Activated CD4-positive, alpha-beta T cell treated with anti-CD3 and anti-CD28 coated beads, Interleukin-10, Interleukin-2, amounts not matched to agents 100 ng/mL and 50 ng/mL, durations not matched to agents 16 hours and 8 hours (primary cell): ENCODE measurements at places on chromosomes 7 and 10.

DNA sequence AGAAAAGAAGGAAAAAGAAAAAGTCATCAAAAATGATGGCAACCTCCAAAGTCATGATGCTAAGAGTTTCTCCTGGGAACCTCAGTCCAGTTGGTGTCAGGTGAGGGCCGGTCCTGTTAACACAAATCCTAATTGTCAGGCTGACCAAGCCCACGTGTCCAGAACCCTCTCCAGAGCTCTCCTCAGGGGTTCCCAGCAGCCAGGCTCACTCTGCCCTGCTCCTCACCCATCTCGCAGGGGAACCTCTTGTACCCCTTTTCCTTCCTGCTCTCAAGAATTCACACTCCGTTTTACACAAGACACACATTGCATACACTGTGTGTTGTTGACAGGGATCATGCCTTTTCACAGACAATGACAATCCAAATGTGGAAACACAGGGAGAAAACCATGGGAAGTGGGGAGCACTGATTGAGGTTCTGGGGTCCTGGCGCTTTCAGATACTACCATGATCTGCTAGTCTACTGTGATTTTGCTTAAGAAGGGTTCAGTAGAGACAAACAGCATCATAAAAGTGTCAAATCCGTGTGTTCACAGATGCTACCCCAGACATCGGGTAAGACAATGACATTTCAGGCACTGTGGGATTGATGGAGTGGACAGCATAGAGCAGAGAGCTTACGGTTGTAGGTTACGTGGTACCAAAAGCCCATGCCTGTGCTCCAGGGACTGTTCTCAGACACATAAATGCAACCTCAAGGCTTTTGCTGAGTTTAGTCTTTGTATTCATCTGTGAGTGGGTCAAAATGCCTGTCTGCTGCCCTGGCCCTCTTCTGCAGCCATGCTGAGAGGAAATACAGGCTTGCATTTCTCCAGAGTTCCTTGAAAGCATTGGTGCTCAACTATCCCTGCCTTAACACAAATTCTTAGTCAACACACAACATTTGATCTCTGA, 16.0 kb downstream of the IL2RA start:
- DNase-seq = peak; percentile 34

DNA sequence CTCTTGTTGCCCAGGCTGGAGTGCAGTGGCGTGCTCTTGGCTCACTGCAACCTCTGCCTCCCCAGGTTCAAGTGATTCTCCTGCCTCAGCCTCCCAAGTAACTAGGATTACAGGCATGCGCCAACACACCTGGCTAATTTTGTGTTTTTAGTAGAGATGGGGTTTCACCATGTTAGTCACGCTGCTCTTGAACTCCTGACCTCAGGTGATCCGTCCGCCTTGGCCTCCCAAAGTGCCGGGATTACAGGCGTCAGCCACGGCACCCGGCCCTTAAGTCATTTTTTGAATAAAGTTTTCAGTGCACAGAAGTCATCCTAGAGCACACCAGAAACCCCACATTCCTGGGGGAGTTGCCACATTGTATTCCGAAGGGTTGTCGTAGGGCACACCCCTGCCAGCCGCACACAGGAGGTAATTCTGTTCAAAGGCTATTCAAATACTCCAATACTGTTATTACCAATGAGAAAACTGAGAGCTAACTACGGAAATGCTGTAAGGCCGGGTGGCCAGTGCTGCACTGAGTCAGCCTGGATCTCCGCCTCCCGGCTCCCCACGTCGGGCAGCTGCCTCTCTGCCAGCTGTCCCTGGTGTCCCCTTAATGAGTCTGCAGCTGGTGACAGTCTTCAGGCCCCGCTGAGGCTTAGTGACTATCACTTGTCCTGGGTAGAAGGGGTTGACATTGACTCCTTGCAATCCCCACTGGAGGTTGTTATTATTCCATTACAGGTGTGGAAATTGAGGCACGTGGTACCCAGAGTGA, 8.6 kb upstream of the RFC2 start:
- no peak for DNase-seq

GRCh38 chr10:11429439-11430052, 181.9 kb downstream of the USP6NL start:
- DNase-seq = no peak

DNA sequence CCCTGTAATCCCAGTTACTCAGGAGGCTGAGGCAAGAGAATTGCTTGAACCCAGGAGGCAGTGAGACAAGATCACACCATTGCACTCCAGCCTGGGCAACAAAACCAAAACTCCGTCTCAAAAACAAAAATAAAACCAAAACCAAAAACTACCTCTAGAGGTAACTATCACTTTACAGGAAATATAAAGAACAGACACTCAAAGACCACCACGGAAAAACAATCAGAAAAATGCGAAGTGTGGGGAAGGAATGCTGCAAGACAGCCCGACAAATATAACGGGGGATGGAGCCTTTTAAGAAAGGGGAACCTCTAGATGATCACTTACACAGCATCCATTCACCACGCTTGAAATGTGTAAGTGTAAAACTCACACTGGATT, 4.3 kb downstream of the HNRNPF start:
- DNase-seq = peak; percentile 44

GRCh38 chr10:84546609-84547008, 218.2 kb downstream of the CCSER2 start:
- DNase-seq = no peak

GRCh38 chr10:29675984-29676383, 41.2 kb upstream of the SVIL start:
- DNase-seq = no peak

DNA sequence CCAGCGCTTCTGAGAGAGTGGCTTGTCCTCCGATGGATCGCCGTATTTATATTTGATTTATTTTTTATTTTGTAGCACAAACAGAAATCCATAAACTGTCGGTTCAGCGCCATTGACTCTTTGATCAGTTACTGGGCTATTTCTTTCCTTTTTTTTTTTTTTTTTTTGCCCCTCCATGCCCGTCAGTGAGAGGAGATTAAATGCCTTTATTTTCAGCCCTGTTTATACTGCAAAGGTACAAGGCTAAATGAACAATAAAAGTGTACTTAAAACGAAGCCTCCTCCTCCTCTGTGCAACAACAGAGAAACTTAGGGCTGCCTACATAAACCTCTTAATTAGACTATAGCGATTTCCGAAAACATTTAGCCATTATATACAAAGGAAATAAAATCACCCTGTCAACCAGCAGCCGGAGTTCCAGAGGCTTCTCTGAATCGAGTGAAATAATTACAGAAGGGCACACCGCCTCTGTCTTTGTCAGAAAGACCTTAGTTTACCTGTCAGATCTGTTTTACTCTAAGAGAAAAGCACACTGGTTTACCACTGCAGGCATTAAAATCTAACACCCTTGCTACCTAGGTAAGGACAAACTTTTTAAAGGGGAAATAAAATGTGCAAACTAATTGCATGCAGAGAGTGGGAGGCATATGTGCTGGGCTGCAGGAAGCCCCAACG, 3.5 kb downstream of the EBF3 start:
- DNase-seq = no peak

DNA sequence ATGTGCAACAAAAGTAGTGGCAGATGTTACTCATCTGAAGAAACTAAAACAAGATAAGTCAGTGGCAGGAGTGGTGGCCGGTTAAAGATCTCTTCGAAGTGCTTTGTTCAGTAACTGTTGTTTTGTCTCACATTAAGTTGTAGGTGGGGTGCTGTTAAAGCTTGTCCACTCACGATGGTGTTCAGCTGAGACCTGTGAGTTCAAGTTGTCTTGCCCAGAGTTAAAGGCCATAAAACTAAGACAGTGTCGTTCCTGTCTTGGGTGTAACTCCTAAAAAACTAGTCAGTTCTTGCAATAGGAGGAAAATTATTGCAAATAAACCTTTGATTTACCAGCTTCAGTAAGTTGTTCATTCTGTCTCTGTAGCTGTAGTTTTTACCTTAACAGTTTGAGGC, 857 bp upstream of the FOXP2 start:
- DNase-seq = no peak

DNA sequence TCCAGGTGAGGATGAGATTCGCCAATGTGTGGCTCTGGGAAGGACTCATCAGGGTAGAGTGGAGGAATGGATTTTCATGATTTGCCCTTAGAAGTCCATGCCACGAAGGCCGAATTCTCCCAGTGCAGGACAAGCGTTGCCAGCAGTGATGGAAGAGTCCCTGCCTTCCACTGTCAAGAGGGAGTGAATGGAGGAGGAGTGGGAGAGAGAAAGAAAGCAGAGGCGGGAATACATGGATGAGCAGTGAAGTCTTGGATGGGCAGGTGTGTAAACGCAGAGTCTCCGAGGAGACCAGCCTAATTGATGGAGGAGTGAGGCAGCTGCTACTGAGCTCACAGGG, 419.2 kb downstream of the GLRX3 start:
- no peak for DNase-seq

GRCh38 chr7:152752200-152752912, 7.2 kb upstream of the ACTR3B start:
- no peak for DNase-seq

- no peak for DNase-seq
Observed at GRCh38 chr7:70585071-70585470, 546.9 kb upstream of the GALNT17 start.

GRCh38 chr10:86868353-86868752, 89.1 kb downstream of the MMRN2 start:
- DNase-seq = no peak

GRCh38 chr10:33731322-33731721, 396.9 kb upstream of the NRP1 start:
- no peak for DNase-seq

- DNase-seq = no peak
Observed at GRCh38 chr7:149685455-149685854, 87.9 kb downstream of the ZNF467 start.

DNA sequence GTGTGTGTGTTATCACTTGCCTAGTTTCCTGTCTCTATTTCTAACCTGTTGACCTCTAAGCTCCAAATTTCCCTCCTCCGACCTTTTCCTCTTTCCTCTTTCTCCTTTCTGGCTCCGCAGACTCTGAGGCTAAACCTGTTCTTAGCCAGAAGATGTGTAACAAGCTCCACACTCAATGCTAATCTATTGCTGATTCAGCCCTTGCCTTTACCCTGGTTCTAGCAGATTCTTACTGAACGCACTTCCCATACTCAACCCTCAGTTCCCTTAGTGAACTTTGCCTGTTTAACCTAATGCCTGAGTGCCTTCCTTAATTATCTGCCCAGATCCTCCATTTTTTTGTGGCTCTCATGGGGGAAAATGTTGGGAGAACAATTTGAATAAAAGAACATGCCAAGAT, 30.0 kb upstream of the SGMS1 start:
- no peak for DNase-seq

DNA sequence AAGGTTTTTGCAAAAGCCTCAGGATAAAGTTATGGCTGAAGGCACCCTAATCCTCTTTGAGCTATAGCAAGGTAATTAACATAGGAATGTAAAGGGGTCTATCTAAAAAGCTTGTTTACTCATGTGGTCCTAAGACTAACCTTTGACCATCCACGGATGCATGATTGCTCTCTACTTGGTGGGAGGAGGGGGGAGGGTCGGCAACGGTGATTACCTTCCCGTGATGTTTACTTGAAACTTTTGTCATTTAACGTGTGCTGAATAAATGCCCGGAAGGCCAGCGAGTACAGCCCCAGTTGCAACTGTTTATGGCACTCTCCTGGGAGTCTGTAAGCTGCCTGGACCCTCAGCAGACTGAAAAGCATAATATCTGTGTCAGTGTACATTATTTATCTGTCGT, 78.9 kb upstream of the GPR22 start:
- DNase-seq = no peak

GRCh38 chr7:6198689-6199595, 73.5 kb downstream of the CYTH3 start:
- no peak for DNase-seq

DNA sequence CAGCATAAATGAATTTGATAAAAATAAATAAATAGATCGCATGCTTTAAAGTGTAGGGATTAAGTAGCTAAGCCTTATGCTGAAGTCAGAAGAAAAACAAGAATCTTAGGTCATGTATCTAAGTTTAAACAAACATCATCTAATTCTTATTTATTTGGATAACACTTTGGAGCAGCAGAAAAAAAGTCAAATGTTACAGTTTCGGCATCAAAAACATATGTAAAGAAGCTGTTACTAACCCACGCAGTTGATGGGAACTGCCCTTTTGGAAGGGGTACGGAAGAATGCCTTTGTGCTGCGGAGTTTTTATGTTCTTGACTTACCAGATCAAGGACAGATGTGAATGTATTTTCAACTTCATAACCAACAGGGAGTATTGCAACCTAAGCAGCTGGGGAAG, 37.3 kb upstream of the HABP2 start:
- no peak for DNase-seq

DNA sequence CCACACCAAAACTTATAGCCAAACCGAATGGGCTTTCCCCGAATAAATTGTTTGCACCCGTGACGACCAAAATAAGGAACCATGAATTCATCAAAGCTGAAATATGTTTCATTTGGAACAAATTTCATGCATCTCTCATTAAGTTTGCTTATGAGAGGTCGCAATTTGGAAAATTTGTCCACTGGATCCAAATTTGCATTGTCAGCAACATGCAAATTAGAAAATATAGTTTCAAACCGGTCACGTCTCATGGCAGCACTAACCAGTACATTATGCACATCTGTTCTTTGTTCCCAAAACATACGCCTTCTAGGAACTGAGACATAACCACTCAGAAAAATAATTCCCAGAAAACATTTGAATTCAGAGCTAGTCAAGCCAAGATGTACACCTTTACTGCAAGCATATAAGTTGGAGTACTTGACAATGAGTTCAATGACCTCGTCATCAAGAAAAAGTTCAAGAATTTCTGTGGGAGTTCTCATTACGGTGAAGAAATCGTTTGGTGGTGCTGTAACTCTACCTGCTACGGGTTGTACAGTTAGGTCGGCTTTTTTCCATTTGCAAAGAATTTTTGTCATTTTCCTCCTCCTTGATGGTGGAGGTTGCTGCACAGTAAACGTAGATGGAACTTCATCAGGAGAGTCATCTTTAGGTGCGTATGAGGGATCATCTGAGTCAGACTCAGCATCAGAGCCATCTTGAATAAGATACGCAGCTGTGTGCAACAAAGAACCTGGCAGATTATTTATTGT, 22.5 kb downstream of the ERCC6 start:
- no peak for DNase-seq

DNA sequence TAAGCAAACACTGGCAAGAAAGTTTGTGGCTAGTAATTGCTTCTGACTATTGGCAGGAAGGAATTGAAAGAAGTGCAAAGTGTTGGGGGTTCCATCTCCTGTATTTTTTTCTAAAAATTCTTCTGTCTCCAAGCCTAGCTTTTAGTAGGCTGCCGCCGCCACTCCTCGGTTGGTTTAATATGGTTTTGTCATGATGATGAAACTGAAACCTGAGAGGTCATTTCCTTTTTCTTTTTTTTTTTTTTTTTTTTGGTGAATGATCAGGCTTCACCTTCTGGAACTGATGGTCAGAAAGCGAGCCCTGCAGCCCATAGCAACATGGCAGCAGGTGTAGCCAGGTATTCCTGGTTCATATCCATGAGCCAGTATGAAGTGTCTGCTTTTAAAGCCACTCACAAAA, 75.3 kb upstream of the AGBL3 start:
- no peak for DNase-seq
